ENCODE measurements at places on chromosomes 4 and X.

DNA sequence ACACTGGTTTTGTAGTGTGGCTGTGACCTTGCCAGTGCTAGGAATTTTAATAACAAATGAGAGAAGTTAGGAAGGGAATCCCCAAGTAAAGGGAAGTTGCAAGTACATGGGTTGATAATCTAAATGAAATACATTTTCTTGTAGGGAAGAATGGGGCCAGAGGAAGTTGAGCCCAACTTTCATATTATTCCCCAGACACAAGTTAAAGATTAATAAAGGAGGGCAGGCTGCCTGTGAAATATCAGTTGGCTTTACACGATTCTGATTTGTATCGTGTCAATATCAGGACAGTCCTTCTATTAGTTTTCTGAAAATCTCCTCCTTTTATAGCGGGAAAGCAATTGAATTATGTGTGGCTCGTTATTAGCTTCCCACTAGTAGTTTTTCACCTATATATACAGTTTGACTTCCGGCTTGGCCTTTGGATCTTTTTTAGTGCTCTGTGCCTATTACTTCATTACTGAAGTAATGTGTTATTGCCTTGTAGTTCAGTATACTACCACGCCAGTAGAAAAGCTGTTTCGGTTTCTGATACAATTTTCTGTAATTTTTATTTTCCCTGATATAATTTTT is 1.7 kb downstream of the PDLIM5 start:
- no peak for DNase-seq

- no peak for DNase-seq
Measured at GRCh38 chr4:159035570-159035969, 67.3 kb upstream of the RAPGEF2 start.

DNA sequence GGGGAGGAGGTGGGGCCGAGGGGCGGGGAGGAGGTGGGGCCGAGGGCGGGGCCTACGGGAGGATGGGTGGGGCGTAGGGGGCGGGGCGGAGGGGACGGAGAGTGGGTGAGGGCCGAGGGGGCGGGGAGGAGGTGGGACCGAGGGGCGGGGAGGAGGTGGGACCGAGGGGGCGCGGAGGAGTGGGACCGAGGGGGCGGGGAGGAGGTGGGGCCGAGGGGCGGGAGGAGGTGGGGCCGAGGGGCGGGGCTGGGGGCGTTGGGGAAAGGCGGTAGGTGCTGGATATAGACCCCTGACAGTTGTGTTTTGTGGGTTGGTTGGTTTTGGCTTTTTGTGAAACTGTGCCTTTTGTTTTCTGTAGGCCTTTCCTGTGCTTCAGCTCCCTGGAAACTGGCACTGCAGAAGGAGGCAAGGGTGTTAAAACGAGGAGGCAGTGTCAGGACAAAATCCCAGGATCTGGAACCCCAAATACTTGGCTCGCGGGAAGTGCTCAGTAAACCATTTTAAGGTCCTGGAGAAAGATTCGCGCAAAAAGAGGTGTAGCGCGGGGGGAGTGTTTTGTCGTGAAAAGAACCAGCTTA is 580 bp upstream of the MMGT1 start:
- no peak for DNase-seq

- no peak for DNase-seq
Measured at GRCh38 chr4:146439999-146440398, 81.7 kb downstream of the SLC10A7 start.

DNA sequence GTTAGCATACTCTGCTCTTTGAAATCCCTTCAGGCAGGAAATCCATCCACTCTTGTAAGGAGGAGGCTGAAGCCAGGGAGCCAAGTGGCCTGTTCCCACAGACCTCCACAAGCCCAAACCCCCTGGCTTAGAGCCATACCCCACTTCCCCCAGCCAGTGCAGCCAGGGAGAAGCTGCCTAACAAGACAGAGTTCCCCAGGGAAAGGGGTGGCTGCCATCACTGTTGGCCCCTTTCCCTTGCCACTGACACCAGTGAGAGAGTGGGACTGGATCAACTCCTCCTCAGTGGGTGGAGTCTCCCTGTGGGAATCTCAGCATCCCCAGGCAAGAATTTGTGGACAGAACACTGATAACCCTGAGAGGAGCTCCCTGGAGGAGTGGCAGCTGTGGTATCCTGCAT is 389.4 kb downstream of the PABPC4L start:
- no peak for DNase-seq

- DNase-seq = no peak
Measured at GRCh38 chr4:1986578-1987210, 22.1 kb downstream of the NELFA start.

GRCh38 chr4:72295966-72296557 is 264.3 kb downstream of the NPFFR2 start:
- peak; percentile 5 for DNase-seq

GRCh38 chr4:158787709-158788475 is 19.1 kb downstream of the FNIP2 start:
- DNase-seq = no peak

GRCh38 chrX:78455901-78456300 is 128.5 kb upstream of the CYSLTR1 start:
- DNase-seq = no peak

DNA sequence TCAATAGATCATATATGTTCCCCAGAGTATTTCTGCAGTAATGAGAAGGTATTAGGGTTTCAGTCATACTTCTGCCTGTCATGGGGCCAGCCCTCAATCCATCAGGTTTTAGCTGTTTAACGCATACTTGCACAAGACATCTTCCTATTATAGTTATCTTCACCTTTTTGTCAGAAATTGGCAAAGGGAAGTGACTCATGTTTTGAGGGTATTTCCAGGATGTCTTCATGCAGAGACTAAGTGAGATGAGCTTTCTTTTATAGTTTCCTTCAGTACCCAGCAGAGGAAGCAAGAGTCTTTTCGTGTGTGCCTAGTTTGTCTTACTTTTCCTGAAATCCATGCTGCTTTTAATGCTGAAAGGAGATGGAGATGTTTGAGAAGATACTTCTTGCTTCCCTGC is 9.5 kb downstream of the CSTF2 start:
- peak; percentile 12 for DNase-seq

DNA sequence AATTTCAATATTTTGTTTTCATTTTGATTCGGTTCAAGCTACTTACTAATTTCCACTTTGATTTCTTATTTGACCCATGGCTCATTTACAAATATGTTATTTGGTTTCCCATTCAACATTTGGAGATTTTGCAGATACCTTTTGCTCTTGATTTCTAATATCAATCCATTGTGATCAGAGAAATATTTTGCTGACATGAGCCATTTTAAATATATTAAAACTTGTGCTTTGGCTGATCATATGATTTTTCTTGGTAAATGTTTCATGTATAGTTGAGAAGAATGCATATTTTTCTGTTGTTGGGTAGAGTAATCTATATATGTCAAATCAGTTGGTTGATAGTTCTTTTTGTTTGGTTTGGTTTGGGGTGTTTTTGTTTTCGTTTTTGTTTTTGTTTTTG is 95.0 kb downstream of the GASK1B start:
- DNase-seq = no peak

- no peak for DNase-seq
Measured at GRCh38 chr4:107600983-107601382, 119.1 kb downstream of the PAPSS1 start.

- DNase-seq = no peak
Measured at GRCh38 chr4:121049072-121049599, 23.2 kb downstream of the NDNF start.

DNA sequence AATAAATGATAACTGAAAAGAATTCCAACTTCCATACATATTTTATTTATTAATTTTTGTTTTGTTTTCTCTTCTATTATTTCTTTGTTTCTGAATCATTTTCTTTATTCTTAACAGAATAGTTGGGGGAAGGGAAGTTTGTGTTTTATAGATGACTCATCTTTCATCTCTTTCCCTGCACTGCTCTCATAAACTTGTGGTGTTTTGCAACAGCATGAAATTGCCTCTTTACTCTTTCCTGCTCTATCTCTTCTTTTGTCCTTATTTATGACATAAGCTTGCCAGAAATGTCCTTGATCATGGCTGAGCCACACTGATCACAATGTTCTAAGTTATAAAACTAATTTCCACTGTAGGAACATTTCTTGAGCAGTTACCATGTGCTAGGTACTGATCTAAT is 22.3 kb downstream of the QRFPR start:
- DNase-seq = peak; percentile 9

DNA sequence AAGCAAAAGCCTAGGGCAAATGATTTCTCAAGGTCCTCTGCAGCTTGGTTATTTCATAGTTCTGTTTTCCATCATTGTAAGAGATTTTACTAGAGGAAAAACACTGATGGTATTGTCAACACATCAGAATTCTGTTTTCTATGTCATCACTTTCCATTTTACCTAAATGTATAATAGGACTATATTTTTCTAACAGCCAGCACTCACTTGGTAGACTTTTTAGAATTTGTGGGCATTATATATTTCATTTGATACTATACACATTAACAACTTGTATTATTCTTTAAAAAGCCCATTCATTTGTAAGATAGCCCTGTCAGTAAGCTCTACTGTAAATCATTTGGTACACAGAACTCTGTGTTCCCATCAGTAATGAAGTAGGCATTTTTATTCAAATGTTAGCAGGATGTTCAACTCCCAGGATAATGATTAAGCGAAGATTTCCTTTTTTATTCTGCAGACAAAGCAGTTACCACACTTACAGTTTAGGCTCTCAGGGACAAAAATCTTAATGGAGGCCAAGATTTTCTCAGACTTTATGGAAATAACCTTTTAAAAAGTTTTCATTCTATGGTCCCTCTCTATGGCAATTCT is 143.6 kb upstream of the TEX13C start:
- DNase-seq = no peak

DNA sequence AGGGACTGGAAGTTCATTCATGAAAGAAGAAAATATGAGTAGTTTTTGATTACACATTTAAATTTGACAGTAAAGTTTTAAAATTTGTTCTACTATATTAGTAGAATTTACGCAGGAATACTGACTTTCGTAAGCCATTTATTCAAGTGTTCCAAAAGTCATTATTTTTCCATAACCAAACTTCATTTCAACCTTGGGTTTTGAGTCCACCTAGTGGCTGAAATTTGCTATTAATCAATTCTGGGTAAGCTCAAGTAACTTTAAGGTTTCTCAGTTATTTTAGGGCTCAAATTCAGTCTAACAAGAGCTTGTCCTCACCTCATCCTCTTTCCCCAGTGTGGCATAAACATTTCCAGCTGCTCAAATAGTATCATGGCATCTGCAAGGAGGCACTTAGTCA is 175.4 kb downstream of the SH3BGRL start:
- DNase-seq = peak; percentile 1

GRCh38 chr4:185211035-185211434 is 1.6 kb downstream of the SNX25 start:
- DNase-seq = no peak

DNA sequence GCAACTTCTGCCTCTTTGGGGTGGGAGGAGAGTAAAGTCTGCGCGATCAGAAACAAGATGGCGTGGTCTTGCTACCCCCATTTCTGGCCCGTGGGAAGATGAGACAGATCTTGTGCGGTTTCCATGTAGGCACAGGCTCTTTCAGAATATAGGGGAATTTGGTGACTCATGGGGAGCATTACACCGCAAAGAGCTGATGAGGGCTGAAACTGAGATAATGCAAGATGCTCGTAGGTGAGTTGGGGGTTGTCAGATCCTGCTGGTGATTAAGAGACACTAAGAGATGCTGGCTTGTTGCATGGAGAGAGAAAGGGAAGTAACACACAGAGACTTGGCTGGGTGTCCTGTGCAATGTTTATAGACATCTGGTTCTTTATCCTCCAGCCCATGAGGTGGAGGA is 1.5 kb downstream of the EVC start:
- peak; percentile 67 for DNase-seq

- no peak for DNase-seq
Measured at GRCh38 chr4:89275587-89275986, 32.0 kb downstream of the GPRIN3 start.

DNA sequence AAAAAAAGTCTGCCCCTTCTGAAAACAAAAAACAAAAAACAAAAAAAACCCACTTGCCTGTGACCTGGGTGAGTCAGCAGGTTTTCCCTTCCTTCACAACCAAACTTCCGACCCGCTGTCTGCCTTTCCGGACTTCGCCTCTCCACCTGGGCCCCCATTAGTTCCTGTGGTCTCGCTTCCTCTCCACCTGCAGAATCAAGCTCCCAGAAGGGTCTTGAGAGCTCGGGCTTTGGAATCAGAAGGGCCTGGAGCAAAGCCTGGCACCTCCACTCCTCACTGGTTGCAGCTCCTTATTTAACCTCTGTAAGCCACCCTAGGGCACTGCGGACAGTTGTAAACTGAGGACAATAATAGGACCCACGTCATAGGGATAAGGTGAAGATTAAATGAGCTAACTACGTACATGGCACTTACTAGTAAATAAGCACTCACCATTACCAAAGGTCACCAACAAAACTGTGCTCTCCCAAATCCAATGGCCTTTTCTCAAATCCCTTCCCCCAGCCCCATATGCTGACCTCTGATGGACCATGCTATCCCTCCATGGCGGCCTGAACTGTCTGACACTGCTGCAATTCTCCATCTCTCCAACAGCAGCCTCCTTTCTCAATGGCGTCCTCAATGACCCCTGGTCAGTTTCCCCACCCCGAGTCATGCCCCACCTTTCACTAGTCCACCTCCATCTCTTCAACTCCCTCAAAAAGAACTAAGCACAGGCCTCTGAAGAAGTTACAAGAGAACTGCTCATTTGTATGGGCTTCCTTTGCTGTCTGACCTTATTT is 64.2 kb downstream of the IRF2 start:
- no peak for DNase-seq

- DNase-seq = no peak
Measured at GRCh38 chrX:10011261-10011931, 44.2 kb downstream of the CLDN34 start.

DNA sequence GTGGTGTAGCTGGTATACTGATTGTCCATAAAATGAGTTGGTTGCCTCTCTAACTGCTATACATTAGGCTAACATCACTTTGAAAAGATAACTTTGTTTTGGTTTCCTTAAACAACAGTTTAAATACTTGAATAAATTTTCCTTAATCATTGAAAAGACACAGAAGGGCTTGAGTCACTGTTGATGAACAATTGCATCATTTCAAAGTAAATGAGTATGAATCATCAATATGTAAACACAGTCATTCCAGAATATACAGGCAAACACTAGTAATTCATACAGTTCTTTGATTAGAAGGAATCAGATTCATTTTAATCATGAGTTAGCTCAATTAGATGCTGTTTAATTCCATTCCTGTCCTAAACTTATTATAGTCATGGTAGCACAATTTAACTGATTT is 160.6 kb downstream of the AFF2 start:
- no peak for DNase-seq

DNA sequence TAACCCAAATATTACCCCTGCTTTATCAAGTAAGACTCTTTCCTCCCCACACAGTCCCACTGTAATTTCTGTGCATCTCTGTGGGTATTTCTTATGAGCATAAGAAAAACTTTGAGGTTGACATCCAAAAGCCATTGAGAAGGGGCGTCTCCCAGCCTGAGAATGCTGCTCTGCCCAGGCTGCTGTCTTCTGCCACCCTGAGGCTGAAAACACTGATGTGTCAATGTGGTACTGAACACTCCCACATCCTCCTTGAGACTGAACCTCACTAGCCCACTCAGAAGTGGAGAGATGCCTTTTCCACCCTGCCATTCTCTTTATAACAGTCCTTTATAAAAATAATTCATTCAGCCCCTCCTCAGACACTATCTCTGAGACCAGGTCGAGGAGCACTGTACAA is 120.8 kb downstream of the SMIM20 start:
- no peak for DNase-seq

- no peak for DNase-seq
Measured at GRCh38 chr4:152278172-152278504, 257.8 kb downstream of the FBXW7 start.

- DNase-seq = no peak
Measured at GRCh38 chrX:151478058-151478457, 81.1 kb downstream of the VMA21 start.

GRCh38 chr4:165563851-165564250 is 185.0 kb downstream of the CPE start:
- DNase-seq = peak; percentile 56

- peak; percentile 4 for DNase-seq
Measured at GRCh38 chrX:48971249-48972219, at the start of gene KCND1. TSS of gene KCND1 (minus strand) at chrX:48971844. CDS start at chrX:48970271, 1,573 bp downstream.
